ENCODE measurements at places on chromosomes 5 and 9. TPM values are rescaled to one million over a fixed set of nuclear protein-coding genes. Genes with fewer than 3 reads are reported as not detected.

The ERBIN gene
- 50.8 TPM for total RNA-seq

The TSSK1B gene
- total RNA-seq: 0.15 TPM

The CBY3 gene
- not detected for total RNA-seq

The MARCOL gene
- total RNA-seq: not detected

The NME5 gene
- 2.6 TPM for total RNA-seq

The PLPP7 gene
- total RNA-seq: 9.3 TPM

The SLC25A48 gene
- not detected for total RNA-seq

The KCNV2 gene
- total RNA-seq: not detected

The MSX2 gene
- total RNA-seq: 15.9 TPM

The TOMM5 gene
- 149 TPM for total RNA-seq

The GCNT4 gene
- 2.3 TPM for total RNA-seq

The FOXD4 gene
- 0.17 TPM for total RNA-seq

The SPAG8 gene
- total RNA-seq: 1.5 TPM
